Stimulated activated CD8-positive, alpha-beta memory T cell treated with anti-CD3 and anti-CD28 coated beads, Interleukin-7, amount 100 ng/mL, for 4 hours (primary cell): ENCODE measurements at places on chromosomes 6 and 20.

- no peak for DNase-seq
Observed at GRCh38 chr6:7034055-7034454, 73.7 kb upstream of the RREB1 start.

DNA sequence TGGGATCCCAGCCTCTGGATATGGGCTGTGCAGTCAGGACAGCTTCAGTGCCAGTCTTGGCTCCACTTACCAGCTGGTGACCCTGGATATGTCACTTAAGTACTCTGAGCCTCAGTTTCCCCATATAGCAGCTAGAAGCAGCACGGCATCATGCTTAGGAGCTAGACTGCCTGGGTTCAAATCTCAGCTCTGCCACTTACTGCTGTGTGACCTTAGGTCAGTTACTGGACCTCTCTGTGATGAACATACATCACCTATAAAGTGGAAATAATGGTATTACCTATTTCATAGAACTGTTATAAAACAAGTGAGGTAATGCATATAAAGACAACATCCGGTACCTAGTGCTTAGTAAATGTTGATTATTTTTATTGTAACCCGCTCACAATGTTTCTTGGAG lies 83.7 kb downstream of the GRM4 start:
- no peak for DNase-seq

GRCh38 chr6:26311012-26311384 lies 54.0 kb upstream of the BTN3A2 start:
- no peak for DNase-seq

DNA sequence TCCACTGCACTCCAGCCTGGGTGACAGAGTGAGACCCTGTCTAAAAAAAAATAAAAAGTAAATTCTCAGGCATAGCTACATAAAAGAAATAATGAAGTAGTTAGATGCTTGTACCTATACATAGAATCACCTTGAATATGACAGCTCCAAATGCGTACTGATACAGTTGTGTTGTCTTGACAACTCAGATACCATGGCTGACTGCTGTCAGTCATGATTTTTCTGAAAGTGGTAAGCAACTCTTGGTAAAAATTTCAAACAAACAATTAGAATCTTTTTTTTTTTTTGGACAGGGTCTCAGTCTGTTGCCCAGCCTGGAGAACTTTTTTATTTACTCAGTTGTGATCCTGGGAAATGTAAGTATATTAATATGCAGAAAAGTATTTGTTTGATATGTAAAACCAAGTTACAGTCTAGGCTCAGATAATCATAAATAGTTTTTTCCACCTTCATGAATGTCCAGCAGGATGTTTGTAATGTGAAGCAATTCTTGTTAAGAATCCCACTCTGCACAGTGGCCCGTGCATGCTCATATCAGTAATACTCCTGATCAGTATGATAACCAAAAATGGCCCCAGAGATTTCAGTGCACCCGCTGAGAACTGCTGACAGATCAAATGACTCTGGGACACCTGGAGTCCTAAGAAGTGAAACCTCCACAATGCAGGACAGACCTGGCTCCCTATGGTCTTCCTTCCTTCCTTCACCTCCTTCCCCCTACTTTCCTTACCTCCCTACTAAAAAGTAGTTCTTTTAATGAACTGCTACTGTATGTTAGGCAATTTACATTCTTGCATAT lies 14.0 kb upstream of the MAPK13 start:
- no peak for DNase-seq

- no peak for DNase-seq
Observed at GRCh38 chr6:142331601-142332000, 29.8 kb downstream of the ADGRG6 start.

DNA sequence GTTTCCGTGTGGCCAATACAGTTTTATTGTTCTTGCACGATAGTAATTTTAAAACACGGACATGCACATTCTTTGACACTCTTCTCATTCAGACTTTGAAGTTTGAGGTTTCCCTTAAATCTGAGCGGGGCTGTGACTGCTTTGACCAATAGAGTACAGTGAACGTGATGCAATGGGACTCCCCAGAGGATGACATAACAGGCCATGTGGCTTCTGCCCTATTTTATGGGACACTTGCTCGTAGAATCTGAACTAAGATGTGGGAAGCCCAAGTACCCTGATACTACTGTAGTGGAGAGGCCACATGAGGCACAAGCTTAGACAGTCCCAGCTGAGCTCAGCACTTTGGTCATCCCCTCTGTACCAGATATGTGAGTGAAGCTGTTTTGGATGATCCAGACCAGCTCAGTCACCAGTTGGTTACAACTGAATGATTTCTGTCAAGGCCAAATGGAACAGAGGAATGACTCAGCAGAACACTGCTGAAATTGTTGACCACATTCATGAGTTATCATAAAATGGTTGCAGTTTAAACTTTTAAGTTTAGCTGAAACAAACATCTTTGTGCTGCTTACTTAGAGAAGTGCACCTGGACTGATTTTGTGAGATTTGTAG lies 279.4 kb downstream of the RFPL4B start:
- DNase-seq, result no peak

DNA sequence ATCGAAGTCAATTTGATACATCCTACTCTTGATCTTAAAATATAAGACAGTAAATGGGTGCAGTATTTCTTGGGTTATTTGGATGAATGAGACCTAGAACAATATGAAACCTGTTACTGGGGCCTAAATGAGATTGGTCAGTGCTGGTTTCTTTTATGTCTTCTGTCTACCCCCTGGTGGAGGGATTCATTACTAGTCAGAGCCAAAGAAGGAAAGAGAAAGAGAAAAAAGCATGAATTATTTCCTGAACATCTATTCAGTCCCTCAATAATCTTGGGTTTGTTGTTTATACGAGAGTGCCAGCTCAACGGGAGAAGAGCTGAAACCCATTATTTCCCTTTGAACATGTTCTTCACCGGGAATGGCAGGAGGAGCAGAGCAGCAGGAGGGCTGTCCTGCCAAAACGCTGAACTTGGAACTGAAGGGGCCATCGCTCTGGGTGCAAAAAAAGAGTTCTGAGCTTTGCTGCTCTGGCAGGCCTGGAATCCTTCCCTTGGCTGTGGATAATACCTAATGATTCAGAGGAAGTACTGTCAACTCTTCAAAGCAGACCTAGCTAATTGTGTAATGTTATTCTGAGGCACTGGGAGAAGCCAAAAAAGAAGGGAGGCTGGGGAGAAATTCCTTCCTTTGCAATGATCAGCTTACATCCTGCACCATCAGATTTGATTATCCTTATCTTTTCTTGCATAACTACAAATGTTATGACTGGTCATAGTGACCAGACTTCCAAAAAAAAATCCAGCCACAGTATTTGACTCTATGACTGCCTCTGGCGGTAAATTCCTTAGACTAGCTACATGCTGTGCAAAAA lies 72.0 kb downstream of the BLOC1S5 start:
- no peak for DNase-seq

DNA sequence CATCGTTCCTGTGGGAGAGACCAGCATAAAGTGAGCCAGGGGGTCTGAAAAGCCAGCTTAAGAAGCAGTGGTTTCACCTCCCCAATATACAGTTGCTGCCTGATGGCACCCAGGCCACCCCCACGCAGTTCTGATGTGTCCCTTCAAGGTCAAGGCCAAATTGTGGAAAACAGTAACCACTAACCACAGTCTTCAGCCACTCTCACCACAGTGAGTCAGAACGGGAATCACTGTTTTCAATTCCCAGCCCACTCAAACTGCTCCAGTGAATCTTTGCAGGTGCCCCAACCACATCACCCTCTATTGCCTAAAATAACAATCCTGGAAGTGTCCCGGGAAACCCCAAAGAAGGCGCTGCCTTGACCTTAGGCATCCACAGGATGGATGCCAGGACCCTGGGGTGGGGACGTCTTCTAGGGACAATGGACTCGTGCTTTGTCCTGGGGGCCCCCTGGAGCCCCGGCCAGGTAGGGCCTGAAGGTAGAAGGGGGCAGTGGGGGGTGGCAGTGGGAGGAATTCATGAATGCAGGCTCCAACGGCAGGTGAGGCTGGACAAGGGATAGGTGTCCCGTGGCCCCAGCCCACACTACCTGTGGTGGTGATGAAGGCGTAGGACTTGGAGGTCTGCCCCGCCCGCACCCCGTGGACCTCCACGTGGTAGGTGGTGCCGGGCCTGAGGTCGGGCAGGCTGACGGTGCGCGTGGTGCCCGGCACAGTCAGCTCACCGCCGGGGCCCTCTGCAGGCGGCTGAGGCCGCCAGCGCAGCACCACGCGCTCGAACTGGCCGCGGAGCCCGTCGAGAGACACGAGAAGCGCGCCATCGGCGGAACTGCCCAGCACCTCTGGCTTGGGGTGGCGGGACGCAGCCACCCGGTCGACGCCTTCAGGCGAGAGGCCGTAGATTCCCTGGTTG lies 22.2 kb downstream of the TNXB start:
- no peak for DNase-seq

GRCh38 chr20:10318291-10319024 lies 99.8 kb downstream of the SNAP25 start:
- DNase-seq, result no peak

GRCh38 chr6:136344420-136344819 lies 54.8 kb upstream of the BCLAF1 start:
- DNase-seq, result no peak

DNA sequence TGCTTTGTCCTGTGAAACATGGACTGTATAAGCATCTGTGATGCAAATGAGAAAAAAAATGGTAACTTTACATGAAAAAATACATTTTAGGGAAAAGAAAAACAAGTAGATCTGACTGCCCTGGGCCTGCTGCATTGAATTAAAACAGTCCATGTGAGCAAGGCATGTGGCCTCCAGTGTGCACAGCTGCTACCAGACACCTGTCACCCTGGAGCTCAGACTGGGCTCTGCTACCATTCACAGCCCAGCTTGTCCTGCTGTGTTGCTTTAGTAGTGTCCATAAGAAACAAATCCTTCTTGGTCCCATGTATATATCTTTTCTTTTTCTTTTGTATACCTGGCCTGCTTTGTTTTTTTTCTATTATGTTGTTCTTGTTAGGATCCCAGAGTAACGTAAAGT lies 315.9 kb downstream of the NKAIN2 start:
- no peak for DNase-seq

GRCh38 chr6:11218102-11218442 lies 14.4 kb downstream of the NEDD9 start:
- DNase-seq, result no peak

GRCh38 chr6:91715171-91715805 lies 1128.4 kb upstream of the MAP3K7 start:
- DNase-seq, result no peak

- DNase-seq, result no peak
Observed at GRCh38 chr6:13303668-13304017, 24.7 kb downstream of the TBC1D7 start.

- DNase-seq, result no peak
Observed at GRCh38 chr6:106534564-106534982, 94.7 kb downstream of the RTN4IP1 start.

- DNase-seq, result no peak
Observed at GRCh38 chr6:162719528-162719927, 8.0 kb downstream of the PRKN start.

GRCh38 chr6:39446909-39447308 lies 124.4 kb upstream of the KCNK16 start:
- DNase-seq, result no peak

DNA sequence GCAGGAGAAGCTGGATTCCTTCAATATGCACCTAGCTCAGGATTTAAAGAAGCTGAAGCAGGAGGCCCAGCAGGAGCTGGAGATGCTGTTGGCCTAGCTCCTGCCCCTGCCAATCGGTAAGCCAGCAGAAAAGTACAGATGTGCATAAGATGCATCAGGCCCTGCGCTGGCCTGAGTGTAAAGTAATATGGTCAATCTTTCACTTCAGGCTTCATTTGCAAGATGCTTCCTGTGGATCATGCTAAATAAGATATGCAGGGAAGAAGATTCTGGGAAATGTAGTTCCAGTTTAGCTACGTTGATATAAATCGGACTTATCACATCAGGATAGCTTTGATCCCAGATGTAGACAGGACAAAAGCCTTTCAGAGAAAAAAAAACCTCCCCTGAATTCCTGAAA lies 100.3 kb downstream of the GJA1 start:
- DNase-seq, result no peak

GRCh38 chr6:107931894-107932293 lies 26.1 kb downstream of the SEC63 start:
- DNase-seq, result no peak

DNA sequence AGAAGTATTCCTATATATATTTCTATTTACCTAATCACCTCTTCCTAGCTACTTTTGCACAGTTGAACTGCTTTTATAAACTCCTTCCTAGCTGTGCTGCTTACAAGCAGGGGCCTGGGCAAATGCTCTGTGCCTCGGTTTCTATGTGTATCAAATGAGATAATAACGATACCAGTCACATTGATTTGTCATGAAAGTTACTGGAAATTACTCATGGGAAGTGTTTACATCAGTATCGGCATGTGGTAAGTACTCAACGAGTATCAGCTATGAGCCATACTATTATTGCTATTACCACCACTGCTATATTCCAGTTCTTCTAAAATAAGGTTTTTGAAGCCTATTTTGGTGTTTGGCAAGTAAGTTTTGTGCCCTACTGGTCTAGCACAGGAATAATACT lies 4.9 kb downstream of the LAMA4 start:
- no peak for DNase-seq

- no peak for DNase-seq
Observed at GRCh38 chr20:11216451-11217314, 542.9 kb upstream of the JAG1 start.

GRCh38 chr6:151110576-151110905 lies 129.2 kb upstream of the AKAP12 start:
- no peak for DNase-seq

DNA sequence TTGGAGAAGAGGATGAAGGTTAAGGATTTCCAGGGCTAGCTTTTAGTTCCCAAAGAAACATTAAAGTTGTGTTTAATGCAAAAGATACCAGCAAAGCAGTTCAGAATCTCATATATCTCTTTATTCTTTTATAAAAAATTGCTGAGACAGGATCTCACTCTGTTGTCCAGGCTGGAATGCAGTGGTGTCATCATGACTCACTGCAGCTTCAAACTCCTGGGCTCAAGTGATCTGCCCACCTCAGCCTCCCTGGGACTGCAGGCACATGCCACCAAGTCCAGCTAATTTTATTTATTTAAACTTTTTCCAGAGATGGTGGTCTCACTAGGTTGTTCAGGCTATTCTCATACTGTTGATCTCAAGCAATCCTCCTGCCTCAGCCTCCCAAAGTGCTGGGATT lies 41.1 kb upstream of the CAP2 start:
- no peak for DNase-seq
